HTR-8/SVneo (cell line): ENCODE measurements at places on chromosomes 3 and 15.
A peak's percentile ranks its signal among the peaks of the same experiment; 100 is the strongest.

GRCh38 chr15:76386926-76387325 is 50.4 kb downstream of the ISL2 start:
- DNase-seq, result no peak

DNA sequence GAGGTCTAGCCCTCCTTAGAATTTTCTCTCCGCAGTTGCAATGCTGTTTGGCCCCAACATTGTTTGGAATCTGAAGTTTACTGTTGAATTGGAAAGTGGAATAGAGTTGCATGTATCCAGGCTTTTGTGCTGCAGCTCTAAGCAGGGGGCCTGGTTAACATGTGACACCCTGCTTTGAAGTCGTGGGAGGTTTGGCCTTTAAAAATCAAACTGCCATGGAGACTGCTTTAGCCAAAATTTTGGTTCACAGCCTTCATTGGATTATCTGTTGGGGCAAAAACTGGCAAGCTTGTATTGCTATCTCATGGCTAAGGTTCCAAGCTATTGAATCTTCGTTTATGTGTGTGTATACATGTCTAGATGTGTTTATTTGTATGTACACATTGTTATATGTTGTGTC is 15.8 kb downstream of the CYP11A1 start:
- DNase-seq, result no peak

- DNase-seq, result peak; percentile 5
Measured at GRCh38 chr3:100900671-100901335, 92.4 kb downstream of the ABI3BP start.

GRCh38 chr3:47414161-47414564 is 33.3 kb downstream of the PTPN23 start:
- DNase-seq, result no peak

DNA sequence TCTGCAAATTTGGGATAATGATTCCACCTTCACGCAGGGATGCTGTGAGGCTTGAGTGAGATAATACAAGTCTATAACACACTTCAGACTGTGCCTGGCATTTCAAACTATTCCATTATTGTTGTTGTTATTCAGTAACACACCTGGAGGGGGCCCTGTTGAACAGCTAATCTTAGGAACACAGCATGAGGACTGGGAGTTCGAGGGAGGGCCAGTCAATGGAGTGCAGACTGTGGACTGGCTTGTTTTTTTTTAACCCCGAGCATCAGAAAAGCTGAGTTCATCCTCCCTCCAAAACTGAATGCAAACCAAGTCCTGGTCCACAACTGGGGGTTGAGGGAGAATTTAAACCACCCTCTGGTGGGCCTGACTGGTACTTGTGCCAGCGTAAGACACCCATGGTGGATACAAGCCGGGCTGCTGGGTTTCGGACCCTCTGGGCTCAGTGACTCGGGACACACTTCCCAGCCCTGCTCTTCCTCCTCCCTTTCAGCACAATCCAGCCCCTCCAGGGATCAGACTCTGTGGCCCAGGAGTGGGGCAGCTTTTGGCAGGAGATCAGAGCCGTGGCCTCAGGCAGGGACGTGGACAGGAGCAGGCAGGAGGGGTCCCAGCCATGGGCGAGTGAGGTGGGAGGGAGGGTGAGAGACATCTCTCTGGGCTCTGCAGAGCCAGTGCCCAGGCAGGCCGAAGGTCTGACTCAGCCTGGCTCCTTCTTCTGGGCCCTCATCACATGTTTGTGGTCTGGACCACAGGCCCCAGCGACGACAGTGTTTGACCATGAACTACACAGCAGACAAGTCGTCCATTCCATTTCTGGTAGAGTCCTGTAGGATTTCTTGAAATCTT is 36.3 kb upstream of the MEX3B start:
- peak; percentile 79 for DNase-seq

GRCh38 chr3:21752749-21753347 is 1.8 kb upstream of the ZNF385D start:
- peak; percentile 20 for DNase-seq

- no peak for DNase-seq
Measured at GRCh38 chr3:61771976-61772375, 210.6 kb downstream of the PTPRG start.

GRCh38 chr3:115708540-115708939 is 85.2 kb downstream of the GAP43 start:
- no peak for DNase-seq

DNA sequence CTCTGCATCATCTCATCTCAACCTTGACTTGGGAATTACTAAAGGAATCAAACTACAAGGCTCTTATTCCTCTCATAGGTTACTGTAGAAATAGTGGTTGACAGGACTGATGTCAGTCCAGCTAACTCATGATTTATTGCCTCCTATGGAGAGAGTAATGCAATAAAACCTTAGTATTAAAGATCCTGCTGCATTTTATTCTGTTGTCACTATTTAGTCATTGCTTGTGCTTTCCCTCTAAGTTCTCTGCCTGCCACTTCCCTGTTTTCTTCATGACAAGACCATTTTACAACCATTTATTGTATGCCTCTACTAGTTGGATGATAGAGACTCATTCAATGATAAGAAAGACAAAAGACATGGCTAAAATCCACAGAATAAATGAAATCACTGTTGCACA is 134.1 kb upstream of the GRM7 start:
- no peak for DNase-seq

GRCh38 chr3:59116233-59116537 is 66.4 kb upstream of the CFAP20DC start:
- DNase-seq, result no peak

- DNase-seq, result no peak
Measured at GRCh38 chr15:95131131-95131556, 899.8 kb downstream of the MCTP2 start.

- no peak for DNase-seq
Measured at GRCh38 chr3:158086361-158086760, 19.9 kb downstream of the SHOX2 start.

DNA sequence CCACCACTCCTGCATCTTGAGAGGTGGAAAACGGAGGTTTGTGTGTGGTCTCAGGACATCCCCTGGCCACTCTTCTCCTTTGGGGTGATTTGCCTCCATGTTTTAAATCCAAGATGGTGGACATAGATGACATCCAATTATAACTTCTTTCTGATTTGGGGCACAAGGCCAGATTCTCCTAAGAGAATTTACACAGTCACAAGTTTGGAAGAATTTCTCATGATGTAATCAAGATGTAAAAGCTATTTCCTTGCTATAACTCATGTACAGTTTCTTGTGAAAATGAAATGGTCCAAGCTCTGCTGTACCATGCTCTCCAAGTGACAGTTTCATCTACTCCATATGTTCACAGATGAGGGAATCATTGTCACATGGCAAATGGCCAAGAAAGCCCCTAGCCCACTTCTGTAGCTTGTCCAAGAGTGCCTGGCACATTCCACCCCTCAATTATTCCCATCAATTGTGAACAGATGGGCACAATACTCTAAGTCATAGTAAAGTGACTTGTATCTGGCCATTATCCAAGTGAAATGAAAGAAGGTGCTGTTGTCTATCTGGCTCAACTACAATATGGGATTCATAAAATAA is 134.6 kb upstream of the ROPN1 start:
- DNase-seq, result no peak

DNA sequence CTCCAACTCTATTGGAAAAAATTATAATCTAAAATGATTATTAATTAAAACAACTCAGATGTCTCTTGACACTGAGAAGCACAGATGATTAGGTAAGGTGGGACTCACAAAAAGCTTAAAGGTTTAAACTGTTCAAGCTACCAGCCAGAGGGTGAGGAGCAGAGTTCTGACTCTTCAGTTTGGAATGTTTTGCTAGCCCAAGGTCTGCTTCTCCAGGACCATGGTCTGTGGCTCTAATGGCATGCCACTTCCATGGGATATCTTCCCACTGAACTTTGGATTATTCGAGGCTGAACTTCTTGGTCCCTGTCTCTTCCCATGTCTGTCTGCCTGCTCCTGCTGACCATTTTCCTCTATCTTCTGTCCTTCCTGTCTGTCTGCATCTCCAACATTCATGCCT is 49.2 kb downstream of the CACNA2D3 start:
- no peak for DNase-seq

DNA sequence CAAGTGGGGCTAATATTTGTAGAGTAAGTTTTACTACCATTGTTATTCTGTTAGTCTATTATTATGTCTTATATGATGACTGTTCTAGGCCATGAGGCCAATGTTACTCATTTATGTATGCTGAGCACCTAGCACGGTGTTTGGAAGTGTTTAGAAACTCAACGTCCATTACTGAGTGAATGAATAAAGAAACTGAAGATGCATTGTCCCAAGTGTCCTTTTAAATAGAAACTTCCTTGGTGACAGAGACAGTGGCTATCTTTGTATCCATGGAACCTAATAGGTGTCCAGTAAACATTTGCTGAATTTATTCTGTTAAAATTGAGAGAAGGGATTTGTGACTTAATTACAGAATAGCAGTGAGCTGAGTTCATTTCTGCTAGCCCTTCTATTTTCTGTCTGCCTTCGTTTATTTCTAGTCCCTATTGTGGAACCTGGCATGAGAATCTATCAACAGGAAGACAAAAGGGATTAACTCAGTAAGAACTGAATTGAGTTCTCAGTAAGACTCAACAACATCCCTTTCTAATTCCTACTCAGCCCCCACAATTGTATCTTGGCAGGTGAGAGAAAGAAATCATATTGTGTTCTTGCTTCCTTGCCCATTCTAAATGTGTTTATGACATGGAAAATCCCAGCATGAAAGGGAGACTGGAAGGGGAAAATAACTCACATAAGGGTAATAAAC is 246.6 kb upstream of the LRRC3B start:
- no peak for DNase-seq

DNA sequence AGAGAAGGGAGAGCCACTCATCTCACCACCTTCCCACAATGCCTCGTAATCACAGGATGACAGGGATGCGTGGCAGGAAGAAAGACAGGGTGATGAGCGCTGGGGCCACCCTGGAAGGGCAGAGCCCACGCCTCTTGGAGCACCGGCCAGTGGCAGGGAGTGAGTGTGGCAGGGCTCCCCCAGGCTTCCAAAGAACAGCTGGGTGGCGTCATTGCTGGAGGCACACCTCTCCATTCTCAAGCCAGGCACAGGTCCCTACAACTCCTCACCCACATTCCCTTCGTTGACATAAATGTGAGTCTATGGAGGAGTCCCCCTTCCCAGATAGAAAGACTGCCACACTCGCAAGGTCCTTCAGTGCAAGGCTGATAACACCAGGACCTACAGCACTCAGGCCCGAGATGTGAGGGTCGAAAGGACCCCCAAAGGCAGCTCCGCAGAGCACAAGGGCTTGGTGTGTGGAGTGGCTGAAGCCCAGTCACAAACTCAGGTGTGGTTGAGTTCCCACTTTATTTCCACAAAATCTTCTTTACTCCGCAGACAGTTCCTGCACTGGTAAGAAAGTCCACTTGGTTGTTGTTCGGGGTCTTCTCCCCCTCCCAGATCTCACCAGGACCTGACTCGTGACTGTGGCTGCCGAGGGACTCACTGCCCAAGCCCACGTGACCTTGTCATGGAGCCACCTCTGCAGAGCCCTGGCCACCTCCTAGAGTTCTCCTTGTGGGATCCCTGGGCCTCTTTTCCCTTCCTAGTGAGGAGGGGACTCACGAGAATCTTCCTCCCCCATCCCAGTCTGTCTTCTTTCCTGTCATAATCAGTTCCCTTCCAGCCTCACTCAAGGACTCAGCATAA is 22.4 kb upstream of the CORO2B start:
- no peak for DNase-seq

DNA sequence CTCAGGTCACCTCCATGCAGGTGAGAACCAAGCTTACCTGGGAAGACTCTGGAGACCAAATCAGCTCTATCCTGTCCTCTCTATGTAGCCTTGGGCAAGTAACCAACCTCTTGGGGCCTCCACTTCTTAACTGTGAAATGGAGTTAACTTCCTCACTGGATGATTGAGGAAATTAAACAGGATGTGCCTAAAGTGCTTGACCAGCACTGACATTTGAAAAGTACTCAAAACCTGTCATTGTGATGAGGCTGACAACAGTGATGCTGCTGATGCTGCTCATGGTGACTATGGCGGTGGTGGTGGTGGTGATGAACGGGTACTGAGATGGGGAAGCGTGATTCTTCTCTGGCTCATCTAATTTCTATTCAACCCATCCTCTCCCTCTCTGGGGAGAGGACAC is 22.3 kb downstream of the VIPR1 start:
- no peak for DNase-seq

DNA sequence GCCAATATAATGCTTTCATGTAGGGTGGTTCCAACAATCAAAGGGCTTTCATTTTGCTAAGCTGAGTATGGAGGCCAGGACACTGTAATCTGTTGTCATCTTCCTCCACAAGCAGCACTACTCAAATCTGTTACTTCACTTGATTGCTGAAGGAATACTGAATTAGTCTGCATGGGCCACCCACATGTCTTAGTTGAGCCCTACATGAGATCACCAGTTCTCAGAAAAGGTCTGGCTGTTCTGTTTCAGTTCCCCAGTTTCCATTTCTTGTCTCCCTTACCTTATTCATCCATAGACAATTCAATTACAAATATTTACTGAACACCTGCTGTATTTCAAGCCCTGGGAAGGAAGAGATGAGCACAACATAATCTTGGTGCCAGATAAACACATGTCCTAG is 119.2 kb downstream of the FHIT start:
- no peak for DNase-seq

DNA sequence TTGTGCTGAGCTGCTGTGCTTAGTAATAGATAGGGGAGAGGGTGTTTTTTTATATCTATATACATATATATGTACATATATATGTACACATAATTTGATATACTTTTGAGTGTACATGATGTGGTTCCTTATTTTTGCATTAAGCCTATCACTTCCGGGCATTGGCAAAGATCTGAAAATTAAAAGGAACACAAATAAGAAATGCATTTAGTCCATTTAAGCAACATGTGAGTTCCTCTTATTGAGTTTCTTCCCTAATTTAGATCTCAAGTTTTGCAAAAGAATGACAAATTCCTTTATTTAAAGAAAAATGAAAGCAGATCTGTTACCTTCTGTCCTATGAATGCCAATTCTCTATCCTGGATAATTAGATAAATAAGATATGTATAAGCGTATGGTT is 435.1 kb downstream of the LPP start:
- no peak for DNase-seq
